Left colon (tissue), 2 donors: ENCODE measurements at places on chromosomes 4 and X. TPM values are rescaled to one million over a fixed set of nuclear protein-coding genes. Genes with fewer than 3 reads are reported as not detected.

The SHROOM4 gene
- 3.2 TPM for total RNA-seq

GRCh38 chr4:87060957-87061356 lies 126.1 kb downstream of the AFF1 start:
- DNase-seq: no peak

The TRIM2 gene
- total RNA-seq: 123 TPM

The FABP2 gene
- total RNA-seq: 102 TPM

The ZFP92 gene
- total RNA-seq: 0.50 TPM

GRCh38 chr4:155007660-155008176 lies 200.7 kb upstream of the NPY2R start:
- DNase-seq: no peak

GRCh38 chr4:17414392-17414791 lies 97.5 kb downstream of the QDPR start:
- no peak for DNase-seq

DNA sequence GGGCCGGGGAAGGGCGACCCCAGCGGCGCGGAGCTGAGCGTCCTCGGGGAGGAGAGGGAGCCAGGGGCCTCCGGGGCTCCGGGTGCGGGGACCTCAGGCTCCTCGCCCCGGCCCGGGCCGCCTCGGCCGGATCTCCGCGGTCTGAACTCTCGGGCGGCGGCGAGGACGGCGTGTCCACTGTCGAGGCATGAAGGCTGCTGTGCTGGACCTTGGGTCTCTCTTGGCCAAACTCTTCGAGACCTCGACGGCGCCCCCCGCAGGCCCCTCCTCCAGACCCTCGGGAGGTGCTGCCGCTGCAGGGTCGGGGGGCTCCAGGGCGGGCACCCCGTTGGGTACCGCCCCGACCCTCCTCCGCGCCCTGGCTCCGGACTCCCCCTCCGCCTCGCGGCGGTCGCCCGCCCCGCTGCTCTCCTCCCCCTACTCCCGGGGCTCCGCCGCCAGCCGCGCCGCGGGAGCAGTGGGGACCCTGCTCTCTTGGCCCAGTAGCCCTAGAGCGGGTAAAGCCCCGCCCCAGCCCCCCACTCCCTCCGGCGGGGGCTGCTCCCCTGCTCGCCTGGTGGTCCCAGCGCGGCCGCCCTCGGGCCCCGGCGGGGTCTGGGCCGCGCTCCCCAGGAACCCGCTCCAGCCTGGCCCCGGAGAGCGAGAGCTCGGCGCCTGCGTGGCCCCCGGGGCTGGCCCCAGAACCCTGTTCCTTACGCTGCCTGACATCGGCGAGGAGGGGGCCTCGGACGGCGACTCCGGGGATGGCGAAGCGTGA lies 564 bp downstream of the FAM149A start:
- DNase-seq: no peak

The GUCY1A1 gene
- total RNA-seq: 21.4 TPM

The PDGFRA gene
- total RNA-seq: 45.2 TPM

DNA sequence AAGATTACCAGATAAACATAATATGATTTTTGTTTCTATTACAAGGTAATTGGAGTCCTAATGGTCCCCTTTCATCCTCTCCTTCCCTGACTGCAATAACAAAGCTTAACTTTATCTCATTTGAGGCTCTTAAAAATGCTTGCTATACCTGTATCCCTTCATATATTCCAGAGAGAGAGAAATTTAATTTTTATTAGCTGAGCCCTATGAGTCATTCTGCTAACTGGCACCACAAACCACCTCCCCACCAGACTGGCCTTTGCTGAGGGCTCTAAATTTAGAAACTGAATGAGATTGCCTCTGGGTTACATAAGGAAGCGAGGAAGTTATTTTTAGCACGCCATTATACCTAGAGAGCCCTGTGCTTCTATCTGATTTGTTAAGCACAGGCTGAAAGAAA lies 27.4 kb downstream of the CBLL2 start:
- DNase-seq: no peak
